ENCODE measurements at places on chromosomes 11 and 22.

- DNase-seq: no peak
These were observed 4.3 kb downstream of the LDHC start for GRCh38 chr11:18416459-18416858.

DNA sequence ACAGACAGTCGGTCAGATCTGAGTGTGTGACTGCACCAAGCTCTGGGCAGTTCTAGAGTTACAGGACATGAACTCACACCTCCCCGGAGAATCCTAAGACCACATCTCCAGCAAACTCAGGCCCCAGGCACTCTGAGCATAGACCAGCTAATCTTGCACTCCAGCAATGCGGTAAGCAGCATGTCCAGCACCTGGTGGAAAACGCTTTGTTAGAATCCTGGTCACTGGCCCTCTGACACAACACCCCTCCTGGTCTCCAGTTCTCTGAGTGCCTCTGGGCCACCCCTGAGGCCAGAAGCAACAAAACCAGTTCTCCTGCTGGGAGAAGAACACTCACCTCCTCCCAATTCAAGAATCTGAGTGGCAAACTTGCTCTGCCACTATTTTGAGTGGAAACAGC is 82.7 kb upstream of the TMEM45B start:
- no peak for DNase-seq

GRCh38 chr22:27420195-27420816 is 381.2 kb downstream of the MN1 start:
- DNase-seq: no peak

DNA sequence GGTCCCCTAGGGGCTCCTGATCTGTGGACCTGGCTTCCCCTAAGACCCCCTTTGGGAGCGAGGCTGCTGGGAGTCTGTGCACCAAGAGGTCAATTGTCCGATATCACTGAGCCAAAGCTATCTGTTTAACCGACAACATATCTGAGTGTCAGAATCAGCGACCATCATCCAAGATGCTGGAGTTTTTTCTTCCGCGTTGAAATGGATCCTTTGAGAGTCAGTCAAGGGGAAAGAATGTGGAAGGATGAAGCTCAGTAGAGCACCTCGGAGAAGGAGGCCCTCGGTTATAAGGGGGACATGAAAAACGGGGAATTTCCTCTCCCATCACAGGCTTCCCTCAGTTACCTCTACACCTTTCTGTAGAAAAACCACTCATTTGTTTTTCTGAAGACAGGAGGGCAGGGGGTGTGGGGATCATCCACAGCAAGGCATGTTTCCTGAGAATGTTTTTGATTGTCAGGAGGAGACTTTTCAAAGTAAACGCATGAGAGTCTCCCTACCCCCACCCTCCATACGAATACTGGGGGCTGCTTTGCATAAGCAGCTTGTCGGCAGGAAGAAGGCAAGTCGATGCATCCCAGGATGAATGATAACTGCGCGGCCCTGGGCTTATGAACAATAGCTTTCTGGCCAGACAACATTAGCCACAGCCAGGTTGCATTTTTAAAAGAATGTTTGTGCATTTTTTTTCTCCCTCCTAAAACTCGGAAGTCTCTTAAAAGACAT is 37.7 kb upstream of the CCND1 start:
- no peak for DNase-seq

DNA sequence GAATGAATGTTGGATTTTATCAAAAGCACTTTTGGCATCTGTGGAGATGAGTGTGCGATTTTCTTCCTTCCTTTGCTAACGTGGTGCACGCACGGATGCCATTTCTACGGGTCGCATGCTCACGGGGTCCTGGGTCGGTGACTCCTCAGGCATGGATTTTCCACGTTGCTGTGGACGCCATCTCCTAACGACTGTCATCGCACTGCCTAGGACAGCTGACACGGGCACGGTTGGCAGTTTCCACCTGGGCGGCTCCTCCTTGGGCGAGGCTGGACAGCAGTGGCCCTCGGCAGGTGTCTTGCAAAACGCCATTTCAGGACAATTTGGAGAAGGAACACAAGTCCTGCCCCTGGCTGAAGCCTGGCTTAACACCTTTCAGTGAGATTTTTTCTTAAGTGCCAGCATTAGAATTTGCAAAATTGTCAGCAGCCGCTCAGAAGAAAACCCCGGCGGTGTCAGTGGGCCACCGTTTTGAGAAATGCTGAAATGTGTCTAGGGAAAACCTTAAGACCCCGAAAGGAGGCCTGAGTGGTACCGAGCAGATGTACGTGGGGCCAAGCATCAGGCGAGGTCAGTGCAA is 34.7 kb upstream of the TOLLIP start:
- no peak for DNase-seq

GRCh38 chr11:35387111-35387982 is 32.0 kb downstream of the SLC1A2 start:
- DNase-seq: peak; percentile 12

DNA sequence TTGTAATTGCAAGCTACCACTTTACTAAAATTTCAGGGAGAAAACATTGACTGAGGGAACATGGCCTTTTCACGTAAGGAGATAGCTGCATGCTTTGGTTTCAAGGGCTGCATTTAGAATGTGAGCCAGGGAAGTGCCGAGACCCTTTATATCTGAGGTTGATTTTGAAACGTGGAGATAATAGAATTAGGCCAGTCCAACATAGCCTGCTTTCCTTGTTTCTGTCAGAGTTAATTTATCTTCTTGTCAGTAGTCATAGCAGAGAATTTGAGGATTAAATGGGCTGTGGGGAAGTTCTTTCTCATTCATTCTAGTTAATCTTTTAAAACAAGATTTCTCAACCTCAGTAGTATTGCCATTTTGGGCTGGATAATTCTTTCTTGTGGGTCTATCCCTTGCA is 12.2 kb downstream of the ALKBH3 start:
- DNase-seq: no peak

DNA sequence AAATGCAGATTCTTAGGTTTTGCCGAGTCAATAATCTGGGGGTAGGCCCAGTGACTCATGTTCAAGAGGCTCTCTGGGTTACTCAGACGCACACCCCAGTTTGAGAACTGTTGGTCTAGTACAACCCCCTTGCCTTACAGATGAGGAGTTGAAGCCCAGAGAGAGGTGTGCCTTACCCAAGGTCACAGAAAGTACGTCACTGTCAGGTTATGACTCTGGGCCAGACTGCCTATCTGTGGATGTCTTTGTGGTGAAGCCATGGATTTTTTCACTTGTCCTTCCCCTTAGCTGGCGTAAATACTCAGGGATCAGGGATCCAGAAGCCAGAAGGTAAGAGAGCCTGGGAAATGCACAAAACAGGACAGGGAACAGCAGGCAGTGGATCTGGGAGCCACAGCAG is 25.2 kb upstream of the NECTIN1 start:
- no peak for DNase-seq

DNA sequence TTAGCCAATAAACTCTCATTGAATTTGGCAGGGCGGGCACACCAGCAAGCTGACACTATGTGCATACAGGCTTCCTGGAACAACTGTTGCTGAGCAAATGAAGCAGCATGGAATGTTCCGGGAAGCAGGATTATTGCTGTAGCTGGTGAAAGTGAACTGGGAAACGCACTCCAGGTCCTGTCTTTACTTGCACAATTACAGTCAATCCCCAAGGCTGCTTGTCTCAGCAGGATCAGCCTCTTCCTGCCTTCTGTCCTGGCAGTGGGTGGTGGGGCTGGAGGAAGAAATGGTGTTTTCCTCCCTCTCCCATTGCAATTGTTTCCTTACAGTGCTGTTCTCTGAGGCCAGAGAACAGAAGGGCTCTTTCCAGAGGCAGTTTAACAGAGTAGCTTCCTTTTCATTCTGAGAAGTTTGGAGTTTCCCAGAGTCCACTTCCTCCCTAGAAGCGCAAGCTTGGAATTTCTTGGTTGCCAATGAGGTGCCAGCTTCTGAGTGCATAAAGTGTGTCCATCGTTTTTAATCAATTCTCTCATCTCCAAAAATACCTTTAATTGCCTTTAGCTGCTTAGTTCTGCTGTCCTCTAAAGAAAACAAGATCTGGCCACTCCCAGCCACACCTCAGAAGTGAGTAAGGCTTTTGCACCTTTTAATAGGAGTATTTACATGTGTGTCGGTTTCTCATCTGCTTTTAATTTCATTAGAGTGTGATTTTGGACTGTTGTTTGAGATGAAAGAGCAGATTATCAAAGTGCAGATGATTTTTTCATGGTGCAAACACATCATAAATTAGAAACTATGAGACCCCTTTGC is 19.9 kb downstream of the CD44 start:
- no peak for DNase-seq

GRCh38 chr11:14956111-14956510 is 16.0 kb downstream of the CALCA start:
- no peak for DNase-seq
